ENCODE measurements at places on chromosomes 1 and 21. TPM values are rescaled to one million over a fixed set of nuclear protein-coding genes. Genes with fewer than 3 reads are reported as not detected.

The TFF2 gene
- total RNA-seq, result not detected

The SPRR2D gene
- not detected for total RNA-seq

The SAMD11 gene
- total RNA-seq, result 14.8 TPM

The CA6 gene
- total RNA-seq, result not detected

The AKNAD1 gene
- total RNA-seq, result not detected

The TRPM2 gene
- 0.42 TPM for total RNA-seq

The OLIG1 gene
- total RNA-seq, result 0.15 TPM

The C1orf146 gene
- not detected for total RNA-seq

The ZYG11A gene
- total RNA-seq, result 6.8 TPM

DNA sequence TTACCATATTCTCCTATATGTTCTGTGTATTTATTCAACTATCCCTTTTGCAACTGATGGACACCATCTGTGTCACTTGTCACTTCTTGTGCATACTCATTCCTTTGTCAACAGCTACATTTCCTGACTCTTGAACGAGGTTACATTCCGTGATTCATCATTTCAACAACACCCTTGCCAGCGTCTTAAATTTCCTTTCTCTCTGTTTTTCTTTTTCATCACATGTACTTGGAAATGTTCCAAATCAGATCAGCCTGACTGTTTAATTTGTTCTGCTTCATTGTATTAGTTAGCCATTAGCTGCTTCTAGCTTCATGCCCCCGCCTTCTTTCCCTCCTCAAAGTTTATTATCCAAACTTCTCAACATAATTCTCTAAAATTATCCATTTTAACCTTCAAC, 173.0 kb downstream of the ADGRL4 start:
- DNase-seq, result no peak

- no peak for DNase-seq
Observed at GRCh38 chr1:165915480-165915879, 88.1 kb downstream of the UCK2 start.

DNA sequence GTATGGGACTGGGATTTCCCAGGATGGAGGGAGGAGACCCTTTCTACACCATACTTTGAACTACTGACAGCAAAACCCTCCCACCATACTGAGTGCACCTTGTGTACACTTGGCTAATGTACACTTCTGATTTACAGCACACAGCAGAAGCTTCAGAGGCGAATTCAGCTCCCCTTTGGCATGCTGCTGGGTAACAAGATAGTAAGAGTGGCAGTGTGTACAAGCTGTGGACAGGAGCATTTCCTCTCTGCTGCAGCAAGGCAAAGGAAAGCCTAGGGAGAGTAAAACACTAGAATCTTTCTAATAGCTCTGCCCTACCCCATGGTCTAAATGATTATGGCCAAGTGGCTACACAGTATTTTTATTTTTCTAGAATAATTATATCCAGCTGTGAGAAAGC, 83.9 kb upstream of the ARTN start:
- DNase-seq, result no peak

All from H7 (cell line).